ENCODE measurements at places on chromosomes 2 and 18.

DNA sequence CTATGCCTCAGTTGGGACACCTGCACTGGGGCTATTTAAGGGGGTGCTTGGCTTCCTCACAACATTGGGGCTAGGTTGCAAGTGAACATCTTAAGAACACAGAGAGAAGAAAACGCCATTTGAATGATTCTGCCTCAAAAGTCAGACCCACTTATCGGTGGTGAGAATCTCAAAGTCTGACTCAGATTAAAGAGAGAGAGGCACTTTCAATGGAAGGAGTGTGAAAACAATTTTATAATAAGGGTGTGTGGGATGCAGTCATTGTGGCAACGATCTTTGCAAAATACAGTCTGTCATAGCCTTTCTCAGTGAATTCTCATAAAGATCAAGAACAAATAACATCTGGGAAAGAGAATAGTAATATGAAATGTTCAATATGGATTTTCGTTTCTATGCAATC, 41.8 kb downstream of the CCDC102B start:
- no peak for DNase-seq

- peak; percentile 34 for DNase-seq
Observed at GRCh38 chr2:74554820-74555531, 456 bp downstream of the DOK1 start.

DNA sequence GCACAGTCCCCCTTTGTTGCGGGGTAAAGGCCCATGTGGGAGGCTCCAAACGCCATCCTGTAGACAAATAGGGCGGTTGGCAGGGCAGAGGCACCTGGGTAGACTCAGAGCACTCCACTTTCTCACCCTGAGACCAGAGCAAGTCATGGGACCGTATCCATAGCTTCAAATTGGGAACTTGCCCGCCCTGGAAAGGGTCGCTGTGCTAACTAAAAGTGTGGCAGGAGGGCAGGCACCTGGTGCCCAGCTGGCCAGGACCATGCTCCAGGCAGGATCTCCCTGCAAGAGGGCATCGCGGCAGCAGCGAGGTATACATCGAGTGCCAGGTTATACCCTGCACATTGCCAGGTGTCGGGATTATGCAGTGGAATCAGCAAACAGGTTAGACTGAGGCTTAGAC, 20.8 kb upstream of the SCLY start:
- DNase-seq = no peak

GRCh38 chr2:54666131-54666633, 57.3 kb upstream of the EML6 start:
- no peak for DNase-seq

GRCh38 chr2:134142903-134143302, 111.0 kb upstream of the MGAT5 start:
- DNase-seq = no peak

GRCh38 chr2:112938904-112939303, 27.9 kb downstream of the IL37 start:
- DNase-seq = peak; percentile 30

- DNase-seq = no peak
Observed at GRCh38 chr2:64108666-64109241, 35.5 kb downstream of the PELI1 start.

DNA sequence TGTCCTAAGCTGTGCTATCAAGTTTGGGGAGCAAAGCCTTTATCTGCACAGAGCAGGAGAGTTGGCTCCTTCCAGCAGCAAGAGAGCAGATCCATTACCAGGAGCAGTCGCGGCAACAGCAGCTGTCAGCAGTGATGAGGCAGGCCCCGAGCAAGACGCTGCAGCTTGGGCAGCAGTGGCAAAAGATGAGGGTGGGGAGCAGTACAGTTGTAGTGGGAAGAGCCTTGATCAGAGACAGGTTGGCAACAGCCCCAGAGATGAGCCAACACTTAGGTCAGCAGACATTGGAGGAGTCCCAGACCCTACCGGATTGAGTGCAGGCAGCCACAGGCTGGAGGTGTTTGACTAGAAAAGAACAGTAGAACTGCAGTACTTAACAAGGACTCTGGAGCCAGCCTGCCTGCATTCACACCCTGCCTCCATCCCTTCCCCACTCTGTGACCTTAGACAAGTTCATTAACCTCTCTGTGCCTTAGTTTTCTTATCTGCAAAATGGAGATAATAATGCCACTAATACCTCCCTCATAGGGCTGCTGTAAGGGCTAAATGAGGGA, 117.1 kb upstream of the SERTAD2 start:
- no peak for DNase-seq

DNA sequence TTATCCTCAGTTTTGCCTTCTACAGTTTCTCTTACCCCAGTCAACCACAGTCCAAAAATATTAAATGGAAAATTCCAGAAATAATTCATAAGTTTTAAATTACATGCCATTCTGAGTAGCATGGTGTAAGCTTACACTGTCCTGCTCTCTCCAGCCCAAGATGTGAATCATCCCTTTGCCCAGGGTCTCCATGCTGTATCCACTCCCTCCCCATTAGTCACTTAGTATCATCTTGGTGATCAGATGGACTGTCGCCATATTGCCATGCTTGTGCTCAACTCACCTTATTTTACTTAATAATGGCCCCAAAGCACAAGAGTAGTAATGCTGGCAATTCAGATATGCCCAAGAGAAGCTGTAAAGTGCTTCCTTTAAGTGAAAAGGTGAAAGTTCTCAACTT, 18.5 kb upstream of the CCNT2 start:
- DNase-seq = no peak

All from CD4-positive, alpha-beta T cell treated with Interleukin-2 at 100 ng/mL for 4 hours (primary cell).